ENCODE measurements at places on chromosomes 6 and 20.

DNA sequence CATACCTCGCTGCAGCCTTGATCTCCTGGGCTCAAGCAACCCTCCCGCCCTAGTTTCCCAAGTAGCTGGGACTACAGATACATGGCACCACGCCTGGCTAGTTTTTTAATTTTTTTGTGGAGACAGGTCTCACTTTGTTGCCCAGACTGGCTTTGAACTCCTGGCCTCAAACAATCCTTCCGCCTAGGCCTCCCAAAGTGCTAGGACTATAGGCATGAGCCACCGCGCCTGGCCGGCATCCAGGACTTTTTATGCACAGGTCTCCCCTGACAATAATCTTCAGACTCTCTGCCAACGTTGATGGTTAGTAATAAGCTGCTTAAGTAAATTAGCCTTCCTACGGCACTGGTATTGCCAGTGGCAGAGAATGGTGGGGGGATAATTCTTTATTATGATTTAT is 110.5 kb upstream of the MTHFD1L start:
- no peak overlapping the region for H3K27ac ChIP-seq
- DNase-seq, result no peak
- no peak overlapping the region for H3K4me3 ChIP-seq
- no peaks in the 10 kb centered on the region for H3K36me3 ChIP-seq

- DNase-seq, result no peak
These were observed 34.6 kb downstream of the QKI start for GRCh38 chr6:163449076-163449475.

DNA sequence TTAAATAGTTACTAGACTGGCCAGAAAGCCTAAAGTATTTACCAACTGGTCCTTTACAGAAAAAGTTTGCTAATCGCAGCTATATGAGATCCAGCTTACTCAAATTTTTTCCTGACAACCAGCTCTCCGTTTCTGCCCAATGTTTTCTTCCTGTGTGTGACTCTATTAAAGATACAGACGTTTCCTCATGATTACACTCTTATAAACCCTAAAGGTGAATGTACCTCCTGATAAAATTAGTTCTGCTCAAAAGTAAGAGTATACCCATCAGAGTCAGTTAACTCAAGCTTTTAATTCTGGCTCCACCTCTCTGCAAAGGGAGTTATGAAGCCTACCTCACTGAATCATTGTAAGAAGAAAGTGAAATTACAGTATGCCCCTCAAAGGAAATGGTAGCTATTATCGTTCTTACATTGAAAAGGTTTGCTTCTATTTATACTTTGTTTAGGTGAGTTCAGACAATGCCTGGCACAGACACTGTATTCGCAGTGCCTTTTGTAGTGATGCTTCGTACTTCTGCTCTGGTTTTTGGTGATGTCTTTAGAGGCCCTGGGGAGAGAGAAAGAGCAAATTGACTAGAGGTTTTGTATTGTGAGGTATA is 10.2 kb upstream of the MROH8 start:
- peaks cover 73% of the 10 kb centered on the region for H3K36me3 ChIP-seq
- DNase-seq, result no peak
- no peak overlapping the region for H3K4me3 ChIP-seq

- peaks cover 13% of the 10 kb centered on the region for H3K36me3 ChIP-seq
- no peak overlapping the region for H3K4me3 ChIP-seq
- DNase-seq, result no peak
- no peak overlapping the region for H3K27ac ChIP-seq
These were observed 3.3 kb downstream of the OSER1 start for GRCh38 chr20:44207126-44207723.

DNA sequence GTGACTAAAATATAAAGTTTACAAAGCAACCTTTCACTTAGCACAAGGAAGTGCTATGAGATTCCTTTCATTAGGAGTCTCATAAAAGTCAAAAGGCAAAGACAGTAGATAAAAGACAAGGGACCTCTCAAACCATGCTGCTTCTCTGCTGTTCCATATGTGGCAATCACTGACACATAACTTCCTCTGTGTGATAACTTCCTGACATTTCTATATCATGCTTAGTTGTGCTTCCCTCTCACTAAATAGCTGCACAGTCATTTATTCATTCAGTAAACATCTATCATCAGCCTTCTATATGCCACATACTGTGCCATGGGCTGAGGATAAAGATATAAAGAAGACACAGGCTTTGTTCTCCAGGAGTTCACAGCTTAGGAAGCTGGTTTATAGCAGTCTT is 214.8 kb upstream of the GRIK2 start:
- H3K36me3 ChIP-seq, result no peaks in the 10 kb centered on the region
- no peaks in the 10 kb centered on the region for H3K4me1 ChIP-seq
- H3K27ac ChIP-seq, result no peak overlapping the region
- DNase-seq, result no peak

DNA sequence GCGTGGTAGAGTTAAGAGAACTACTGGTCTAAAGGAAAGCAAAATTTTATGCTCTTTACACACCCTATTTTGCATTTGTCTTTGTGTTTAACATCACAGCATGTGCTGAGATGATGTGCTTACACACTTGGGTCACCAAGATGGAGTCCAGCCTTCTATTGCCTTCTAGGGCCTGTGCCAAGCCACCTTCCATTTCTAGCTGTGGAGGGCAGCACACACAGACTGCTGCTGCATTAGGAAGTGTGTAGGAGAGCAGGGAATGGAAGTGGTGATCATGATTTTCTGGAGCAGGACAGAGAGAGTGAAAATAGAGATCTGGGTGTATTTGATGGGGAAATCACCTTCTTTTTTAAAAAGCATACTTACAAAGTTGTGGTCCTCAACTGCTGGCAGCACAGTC is 191.6 kb downstream of the SOX4 start:
- no peak overlapping the region for H3K4me3 ChIP-seq
- H3K27me3 ChIP-seq, result no peaks in the 10 kb centered on the region
- H3K36me3 ChIP-seq, result peaks cover 25% of the 10 kb centered on the region
- H3K27ac ChIP-seq, result peak overlapping the region; percentile 26
